CD4-positive, alpha-beta T cell (primary cell): ENCODE measurements at places on chromosomes 7 and 10.

- no peak for DNase-seq
- H3K36me3 ChIP-seq: no peaks in the 10 kb centered on the region
- H3K4me1 ChIP-seq: peaks cover 39% of the 10 kb centered on the region
- no peaks in the 10 kb centered on the region for H3K27me3 ChIP-seq
- H3K27ac ChIP-seq: no peak overlapping the region
Measured at GRCh38 chr10:86961481-86962091, 3.2 kb downstream of the SNCG start.

DNA sequence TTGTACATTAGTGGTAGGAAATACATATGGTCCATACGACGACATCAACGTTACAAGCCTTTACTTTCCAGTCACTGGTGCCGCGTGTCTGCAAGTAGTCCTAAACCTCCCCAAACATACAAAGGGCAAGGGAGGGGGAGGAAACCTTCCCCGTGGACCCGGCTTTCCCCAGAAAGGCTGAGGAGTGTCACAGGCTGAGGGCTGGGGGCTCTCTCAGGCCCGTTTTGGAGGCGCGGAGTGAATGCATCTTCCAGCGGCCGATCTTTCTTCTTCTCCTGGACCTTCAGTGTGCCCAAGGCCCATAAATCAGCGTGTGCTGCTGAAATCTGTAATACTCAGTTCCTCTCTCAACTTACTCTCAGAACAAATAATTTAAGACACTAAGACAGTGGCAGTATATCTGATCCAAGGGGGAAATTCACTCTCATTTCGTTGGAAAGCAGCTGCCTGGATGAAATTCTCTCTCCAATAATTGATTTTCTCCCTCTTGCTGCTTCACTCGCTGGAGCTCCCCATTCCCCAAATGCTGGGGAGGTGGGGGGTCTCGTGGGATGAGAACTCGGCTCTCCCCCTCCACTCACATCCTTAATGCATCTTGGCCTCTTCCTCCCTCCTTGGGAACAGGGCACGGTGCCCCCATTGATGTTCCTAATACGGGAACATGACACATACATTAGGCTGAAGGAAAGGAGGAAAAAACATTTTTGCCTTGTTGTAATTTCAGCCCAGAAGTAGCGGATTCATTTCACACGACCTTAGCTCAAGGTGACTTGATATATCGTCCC is 126.1 kb downstream of the ADARB2 start:
- H3K27ac ChIP-seq: no peak overlapping the region
- H3K36me3 ChIP-seq: no peaks in the 10 kb centered on the region
- no peaks in the 10 kb centered on the region for H3K4me1 ChIP-seq
- H3K4me3 ChIP-seq: no peak overlapping the region
- H3K27me3 ChIP-seq: peaks cover 24% of the 10 kb centered on the region
- DNase-seq: no peak

GRCh38 chr10:79289801-79290200 is 57.5 kb upstream of the PPIF start:
- no peak overlapping the region for H3K4me3 ChIP-seq
- H3K36me3 ChIP-seq: peaks cover 8% of the 10 kb centered on the region
- no peaks in the 10 kb centered on the region for H3K27me3 ChIP-seq
- no peak overlapping the region for H3K27ac ChIP-seq

- no peaks in the 10 kb centered on the region for H3K36me3 ChIP-seq
- no peak for DNase-seq
- H3K4me3 ChIP-seq: no peak overlapping the region
- H3K4me1 ChIP-seq: no peaks in the 10 kb centered on the region
- no peak overlapping the region for H3K27ac ChIP-seq
Measured at GRCh38 chr10:113300617-113301016, 252.2 kb upstream of the HABP2 start.

GRCh38 chr10:132657127-132657706 is 119.6 kb downstream of the INPP5A start:
- no peak for DNase-seq
- H3K4me3 ChIP-seq: no peak overlapping the region
- H3K27ac ChIP-seq: no peak overlapping the region
- H3K27me3 ChIP-seq: no peaks in the 10 kb centered on the region
- H3K36me3 ChIP-seq: peaks cover 32% of the 10 kb centered on the region
- peaks cover 9% of the 10 kb centered on the region for H3K4me1 ChIP-seq

GRCh38 chr10:6601246-6601805 is 21.2 kb upstream of the PRKCQ start:
- peaks cover 35% of the 10 kb centered on the region for H3K4me1 ChIP-seq
- peak; percentile 52 for DNase-seq
- H3K27me3 ChIP-seq: no peaks in the 10 kb centered on the region
- no peak overlapping the region for H3K27ac ChIP-seq

- no peaks in the 10 kb centered on the region for H3K27me3 ChIP-seq
- no peak for DNase-seq
- no peak overlapping the region for H3K4me3 ChIP-seq
- H3K4me1 ChIP-seq: no peaks in the 10 kb centered on the region
- H3K36me3 ChIP-seq: no peaks in the 10 kb centered on the region
Measured at GRCh38 chr7:12864470-12865046, 177.1 kb downstream of the ARL4A start.

DNA sequence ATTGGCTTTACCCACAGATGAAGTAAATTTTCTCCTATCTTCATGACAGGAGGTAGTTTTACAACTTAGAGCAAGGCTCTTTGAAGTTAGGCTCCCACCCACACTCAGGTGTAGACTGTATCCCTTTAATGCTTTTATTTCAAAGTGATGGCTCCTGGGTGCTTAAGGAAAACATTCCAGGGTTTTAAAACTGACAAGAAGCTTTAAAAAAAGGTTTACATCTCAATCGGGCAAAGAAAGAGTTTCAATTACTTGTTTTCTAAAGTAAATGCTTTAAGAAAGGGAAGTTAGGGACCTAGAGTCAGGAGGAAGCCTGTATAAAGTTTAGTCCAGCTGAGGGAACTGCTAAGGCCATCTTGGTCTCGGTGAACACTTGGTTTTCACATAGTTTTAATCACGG is 1153.8 kb upstream of the C7orf33 start:
- H3K4me1 ChIP-seq: no peaks in the 10 kb centered on the region
- H3K27ac ChIP-seq: no peak overlapping the region
- no peaks in the 10 kb centered on the region for H3K27me3 ChIP-seq
- DNase-seq: no peak

DNA sequence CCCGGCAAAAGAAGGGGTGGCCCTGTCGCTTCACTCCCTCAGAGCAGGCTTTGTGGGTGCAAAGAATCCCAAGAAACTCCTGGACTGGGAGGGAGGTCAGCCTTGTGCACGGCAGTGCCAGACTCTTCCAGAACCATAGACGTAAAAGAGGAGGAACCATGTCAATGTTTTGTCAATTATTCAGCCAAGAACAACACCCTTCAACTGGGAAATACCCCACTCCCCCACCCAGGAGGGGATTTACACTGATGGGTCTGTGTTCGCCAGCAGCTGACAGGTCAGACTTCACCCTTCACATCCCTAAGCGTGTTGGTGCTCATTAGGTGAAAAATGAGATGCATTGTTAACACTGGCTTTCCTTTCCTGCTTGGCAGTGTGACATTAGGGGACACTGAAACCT is 116.8 kb upstream of the BMPER start:
- no peak overlapping the region for H3K4me3 ChIP-seq
- DNase-seq: no peak
- no peaks in the 10 kb centered on the region for H3K4me1 ChIP-seq
- no peaks in the 10 kb centered on the region for H3K36me3 ChIP-seq
- no peaks in the 10 kb centered on the region for H3K27me3 ChIP-seq

- no peak overlapping the region for H3K27ac ChIP-seq
- H3K4me3 ChIP-seq: no peak overlapping the region
- no peak for DNase-seq
- H3K4me1 ChIP-seq: no peaks in the 10 kb centered on the region
- no peaks in the 10 kb centered on the region for H3K36me3 ChIP-seq
Measured at GRCh38 chr10:125190946-125191345, 30.6 kb upstream of the CTBP2 start.

GRCh38 chr7:98869597-98870120 is at the start of gene TMEM130:
Gene TMEM130 (minus strand): TSS chr7:98870014. CDS start chr7:98869861, 153 bp downstream.
- H3K36me3 ChIP-seq: no peaks in the 10 kb centered on the region
- no peak for DNase-seq
- peaks cover 10% of the 10 kb centered on the region for H3K27me3 ChIP-seq
- no peak within 1 kb of the TSS for H3K27ac ChIP-seq
- peaks cover 21% of the 10 kb centered on the region for H3K4me1 ChIP-seq
- H3K4me3 ChIP-seq: peak within 1 kb of the TSS; percentile 40

DNA sequence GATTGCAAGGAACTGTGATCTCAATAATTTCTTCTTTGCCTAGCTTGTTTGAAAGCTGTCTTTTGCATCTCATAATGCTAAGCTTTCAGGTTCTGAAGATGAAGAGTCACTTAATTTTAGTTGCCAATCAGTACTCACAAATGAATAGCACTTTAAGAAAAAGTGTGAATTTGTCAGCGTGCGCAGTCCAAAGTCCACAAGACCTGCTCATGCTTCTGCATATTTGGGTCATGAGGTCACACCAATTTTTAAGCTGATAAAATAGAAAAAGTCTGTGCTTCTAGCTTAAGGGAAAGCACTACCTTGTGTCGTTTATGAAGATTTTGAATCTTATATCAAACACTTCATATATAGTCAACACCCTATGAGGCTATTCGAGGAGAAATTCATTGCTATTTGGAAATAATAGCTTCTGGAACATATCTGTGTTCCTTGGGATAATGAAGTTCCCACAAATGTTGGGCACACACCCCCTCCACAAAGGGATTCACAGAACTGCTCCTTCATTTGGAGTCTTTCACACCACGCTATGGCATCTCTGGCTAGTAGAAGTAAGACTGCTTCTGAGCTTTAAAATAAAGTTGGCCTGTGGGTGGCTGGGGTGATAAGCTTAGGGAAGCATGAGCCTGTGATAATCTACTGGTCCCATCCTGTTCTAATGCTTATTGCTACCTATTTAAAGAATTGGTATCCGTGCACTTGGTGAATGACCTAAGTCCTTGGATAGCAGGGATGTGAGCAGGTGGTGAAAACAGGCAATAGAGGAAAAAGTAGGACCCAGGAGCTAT is 33.3 kb downstream of the A1CF start:
- no peak overlapping the region for H3K4me3 ChIP-seq
- H3K27ac ChIP-seq: no peak overlapping the region
- no peak for DNase-seq

GRCh38 chr10:125521721-125522680 is 161.0 kb downstream of the TEX36 start:
- no peaks in the 10 kb centered on the region for H3K36me3 ChIP-seq
- no peak for DNase-seq

- H3K36me3 ChIP-seq: no peaks in the 10 kb centered on the region
- no peak for DNase-seq
- H3K27me3 ChIP-seq: no peaks in the 10 kb centered on the region
- no peaks in the 10 kb centered on the region for H3K4me1 ChIP-seq
- no peak overlapping the region for H3K27ac ChIP-seq
- no peak overlapping the region for H3K4me3 ChIP-seq
Measured at GRCh38 chr7:138941545-138941944, 39.6 kb downstream of the KIAA1549 start.

- peaks cover 16% of the 10 kb centered on the region for H3K27me3 ChIP-seq
- no peak for DNase-seq
- no peak overlapping the region for H3K4me3 ChIP-seq
- no peak overlapping the region for H3K27ac ChIP-seq
- no peaks in the 10 kb centered on the region for H3K36me3 ChIP-seq
Measured at GRCh38 chr10:123061865-123062264, 53.1 kb downstream of the ACADSB start.

DNA sequence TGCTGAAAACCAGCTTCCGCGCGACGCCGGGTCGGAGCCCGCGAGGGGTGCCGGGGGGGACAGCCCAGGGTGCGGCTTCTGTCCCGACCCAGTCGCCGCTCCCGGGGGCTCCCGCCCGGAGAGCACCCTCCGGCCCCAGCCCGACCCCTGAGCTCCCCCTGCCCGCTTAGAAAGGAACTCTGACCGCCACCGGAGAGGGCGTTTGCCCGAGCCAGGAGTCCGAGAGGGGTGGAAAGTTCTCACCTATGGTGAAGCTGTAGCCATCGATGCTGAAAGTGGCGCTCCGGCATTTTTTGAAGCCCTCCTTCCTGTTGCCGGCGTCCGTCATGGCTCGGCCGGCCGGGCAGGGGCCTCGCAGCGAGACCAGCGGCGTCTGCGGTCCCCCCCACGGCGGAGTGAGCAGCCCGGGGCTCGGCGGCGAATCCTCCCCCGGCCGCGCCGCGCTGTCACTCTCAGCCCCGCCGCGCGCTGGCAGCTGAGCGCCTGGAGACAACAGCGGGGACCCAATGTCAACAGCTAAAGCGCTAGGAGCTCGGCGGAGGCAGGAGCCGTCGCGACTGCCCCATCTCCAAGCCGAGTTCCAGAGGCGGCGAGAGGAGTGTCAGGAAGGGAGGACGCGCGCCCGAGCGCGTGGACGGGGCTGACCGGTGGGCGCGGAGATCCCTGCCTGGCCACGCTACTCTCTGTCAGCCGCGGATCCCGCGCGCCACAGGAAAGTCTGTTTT is 191.6 kb downstream of the LSM5 start:
- H3K27ac ChIP-seq: no peak overlapping the region
- no peak for DNase-seq
- H3K36me3 ChIP-seq: no peaks in the 10 kb centered on the region
- H3K27me3 ChIP-seq: peaks cover 42% of the 10 kb centered on the region
- no peak overlapping the region for H3K4me3 ChIP-seq

DNA sequence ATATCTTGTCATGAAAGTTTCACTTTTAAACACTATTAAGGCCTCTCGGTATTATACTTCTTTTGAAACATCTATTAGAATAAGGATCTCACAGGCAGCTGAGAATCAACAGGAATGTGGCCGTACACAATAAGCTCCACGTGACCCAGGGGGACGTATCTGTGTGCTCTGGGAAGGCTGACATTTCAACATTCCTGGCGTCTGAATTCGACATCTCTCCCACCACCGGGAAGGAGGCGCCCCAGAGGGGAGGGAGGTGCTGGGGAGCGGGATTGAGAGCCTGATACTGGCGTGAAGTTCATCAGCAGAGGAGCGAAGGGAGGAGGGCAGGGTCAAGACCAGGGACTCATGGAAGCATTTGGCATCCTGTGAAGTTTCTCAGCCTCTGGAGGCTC is 401.3 kb downstream of the DNAJB6 start:
- no peak overlapping the region for H3K4me3 ChIP-seq
- H3K4me1 ChIP-seq: no peaks in the 10 kb centered on the region
- no peak overlapping the region for H3K27ac ChIP-seq
- no peak for DNase-seq
- no peaks in the 10 kb centered on the region for H3K27me3 ChIP-seq

DNA sequence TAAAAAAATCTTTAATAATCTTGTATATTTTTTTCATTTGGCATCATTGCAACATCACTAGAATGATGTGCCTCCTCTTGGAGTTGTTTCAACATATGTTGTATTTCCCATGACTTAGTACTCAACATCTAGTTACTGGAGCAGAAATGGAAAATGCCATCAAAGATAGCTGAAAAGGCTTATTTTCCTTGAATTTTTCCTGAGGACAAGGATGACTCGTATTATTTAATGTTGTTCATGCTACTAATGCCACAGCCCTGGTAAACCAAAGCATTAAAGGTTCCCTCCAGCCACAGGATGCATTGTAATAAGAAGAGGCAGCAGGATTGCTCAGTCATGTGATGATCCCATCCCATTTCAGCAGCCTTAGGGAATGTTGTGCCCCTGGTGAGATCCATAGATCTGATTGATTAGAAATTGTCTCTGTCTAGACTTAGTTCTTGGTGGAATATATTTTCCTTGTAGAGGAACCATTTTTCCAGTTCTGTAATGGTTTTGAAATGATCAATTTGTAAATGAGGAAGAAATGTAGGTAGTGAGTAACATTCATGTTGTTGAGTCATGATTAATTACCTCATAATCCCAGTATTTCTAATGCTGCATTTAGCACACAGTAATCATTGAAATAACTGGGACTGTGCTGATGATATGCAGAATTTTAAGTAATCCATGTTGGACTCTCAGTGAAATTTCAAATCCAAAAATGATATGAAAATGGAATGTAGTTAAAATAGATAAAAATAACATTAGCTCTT is 91.3 kb upstream of the SMIM30 start:
- DNase-seq: no peak
- no peaks in the 10 kb centered on the region for H3K4me1 ChIP-seq
- no peak overlapping the region for H3K27ac ChIP-seq
- H3K4me3 ChIP-seq: no peak overlapping the region
- H3K36me3 ChIP-seq: no peaks in the 10 kb centered on the region
